ENCODE measurements at places on chromosomes 12 and 14.
A peak's percentile ranks its signal among the peaks of the same experiment; 100 is the strongest.

DNA sequence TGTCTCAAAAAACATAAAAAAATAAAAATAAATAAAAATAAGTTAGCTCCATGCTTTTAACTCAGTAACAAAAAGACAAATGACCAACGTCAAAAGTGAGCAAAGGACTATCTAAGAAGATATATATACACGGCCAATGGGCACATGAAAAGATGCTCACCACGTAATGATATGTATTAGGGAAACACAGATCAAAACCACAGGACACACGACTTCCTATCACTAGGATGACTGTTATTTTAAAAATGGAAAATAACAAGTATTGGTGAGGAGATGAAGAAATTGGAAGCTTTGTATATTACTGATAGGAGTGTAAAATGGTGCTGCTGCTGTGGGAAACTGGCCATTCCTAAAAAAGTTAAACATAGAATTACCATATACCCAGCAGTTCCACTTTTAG lies 20.2 kb upstream of the P2RX7 start:
- DNase-seq: no peak

- DNase-seq: no peak
These were observed 584.1 kb downstream of the LRFN5 start for GRCh38 chr14:42190744-42191143.

DNA sequence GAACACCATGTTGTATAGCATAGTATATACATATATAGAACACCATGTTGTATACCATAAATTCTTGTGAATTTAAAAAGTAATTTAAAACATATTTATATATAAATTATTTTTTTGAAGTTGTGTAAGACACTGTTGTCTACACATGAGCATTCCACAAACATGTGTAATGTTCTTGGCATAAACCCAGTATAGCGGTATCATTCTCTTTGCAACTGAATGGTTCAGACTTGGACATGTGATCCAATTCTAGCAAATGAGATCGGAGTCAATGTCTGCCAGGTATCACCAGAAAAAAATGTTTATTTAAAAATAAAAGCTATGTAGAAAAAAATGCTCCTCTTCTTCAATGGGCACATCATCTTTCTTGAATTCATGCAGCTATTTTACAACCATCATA lies 33.9 kb downstream of the CEP290 start:
- DNase-seq: no peak

- DNase-seq: no peak
These were observed 15.6 kb downstream of the TTC6 start for GRCh38 chr14:37610945-37611523.

DNA sequence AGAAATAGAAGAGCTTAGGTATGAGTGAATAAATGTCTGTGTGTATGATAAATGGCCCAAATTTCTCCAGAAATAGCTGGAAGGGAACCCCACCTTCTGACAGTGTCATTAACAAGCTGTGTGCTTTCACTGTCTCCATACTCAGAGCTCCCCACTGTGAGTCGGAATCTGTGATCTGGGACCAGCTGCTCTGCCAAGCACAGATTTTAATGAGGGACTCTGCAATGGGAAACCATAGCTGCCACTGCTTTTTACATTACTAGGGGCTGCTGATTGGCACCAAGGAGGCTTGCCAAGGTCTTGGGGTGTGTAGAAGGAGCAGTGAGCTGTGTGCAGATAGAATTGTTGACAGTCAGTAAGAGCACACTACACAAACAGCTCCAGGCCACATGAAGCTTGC lies 244.2 kb upstream of the CCDC196 start:
- no peak for DNase-seq

GRCh38 chr12:107377596-107378385 lies 284.4 kb upstream of the CRY1 start:
- DNase-seq: no peak

- DNase-seq: no peak
These were observed 662.6 kb downstream of the LRFN5 start for GRCh38 chr14:42269234-42269633.

DNA sequence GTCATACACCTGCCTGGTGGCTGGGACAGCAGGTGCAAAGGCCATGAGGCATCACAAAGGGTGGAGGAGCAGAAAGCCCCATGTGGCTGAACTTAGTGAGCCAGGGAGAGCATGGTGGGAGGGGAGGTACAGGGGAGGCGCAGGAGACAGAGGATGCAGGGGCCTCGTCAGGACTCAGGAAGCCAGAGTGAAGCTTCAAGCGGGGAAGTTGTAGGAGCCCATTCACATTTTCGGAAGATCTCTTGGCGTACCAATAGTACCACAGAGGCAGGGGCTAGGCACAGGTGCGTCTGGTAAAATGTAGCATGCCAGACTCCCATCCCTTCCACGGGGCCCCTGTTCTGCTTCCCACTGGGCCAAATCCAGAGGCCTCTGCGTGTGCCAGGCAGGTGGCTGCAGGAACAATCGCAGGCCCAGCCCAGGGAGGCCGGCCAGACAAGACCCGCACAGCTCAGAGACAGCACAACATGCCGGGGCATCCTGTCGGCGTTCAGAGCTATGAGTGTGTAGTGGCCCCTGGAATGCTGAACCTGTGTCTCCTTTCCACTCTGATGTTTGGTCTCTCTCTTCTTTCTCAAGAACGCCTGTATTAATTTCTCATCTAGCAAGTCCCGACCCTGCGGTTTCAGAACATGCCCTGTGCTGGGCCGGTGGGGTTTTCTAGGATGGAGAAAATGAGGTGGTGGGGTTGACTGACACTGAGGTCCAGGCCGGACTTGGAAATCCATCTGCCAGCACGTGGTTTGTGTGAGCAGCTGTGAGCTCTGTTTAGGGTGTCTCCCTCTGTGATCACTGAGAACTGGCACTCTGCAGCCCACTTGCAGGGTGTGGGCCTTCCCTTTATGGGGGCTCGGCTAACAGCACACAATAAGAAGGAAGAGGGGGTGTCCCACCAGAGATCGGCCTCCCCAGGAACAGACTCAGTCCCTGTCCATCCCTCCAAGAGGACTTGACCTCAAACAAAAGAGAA lies 5.5 kb upstream of the TMEM132D start:
- DNase-seq: no peak

DNA sequence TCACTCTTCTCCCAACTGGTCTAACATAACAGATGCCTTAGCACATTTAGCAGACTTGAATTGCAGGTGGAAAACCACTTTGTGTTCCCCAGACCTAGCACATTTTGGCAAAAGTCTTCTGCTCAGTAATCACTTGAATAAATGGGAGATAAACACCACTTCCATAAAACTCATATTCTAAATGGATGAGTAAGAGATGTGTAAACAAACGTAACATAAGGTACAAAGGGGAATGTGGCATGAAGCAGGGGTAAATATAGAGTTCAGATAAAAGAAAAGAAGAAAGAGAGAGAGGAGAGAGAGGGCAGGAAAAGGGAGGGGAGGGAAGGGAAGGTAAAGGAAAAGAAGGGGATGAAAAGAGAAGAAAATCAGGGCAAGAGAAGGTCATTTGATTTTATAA lies 17.0 kb upstream of the KERA start:
- no peak for DNase-seq

GRCh38 chr12:93341409-93342049 lies 36.2 kb upstream of the NUDT4 start:
- DNase-seq: peak; percentile 64

DNA sequence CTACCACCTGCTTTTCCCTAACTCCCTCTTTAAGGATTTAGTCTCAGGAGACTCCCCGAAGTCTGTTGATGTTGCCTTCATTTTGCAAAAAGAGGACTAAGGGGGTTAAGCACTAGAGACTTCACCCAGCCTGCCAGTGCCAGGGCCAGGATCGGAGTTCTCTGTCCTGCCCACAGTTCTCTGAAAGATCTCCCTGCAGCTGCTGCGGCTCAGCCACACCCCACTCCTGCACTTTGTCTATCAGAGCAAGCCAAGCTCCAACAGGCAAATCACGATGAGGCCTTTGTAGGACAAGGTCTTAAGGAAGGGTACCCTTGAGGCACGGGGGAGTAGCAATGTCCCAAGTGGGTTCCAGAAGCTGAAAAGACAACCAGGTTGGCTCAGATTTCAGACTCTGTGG lies 148.8 kb upstream of the EGLN3 start:
- DNase-seq: no peak

GRCh38 chr14:99040052-99040451 lies 231.9 kb downstream of the BCL11B start:
- DNase-seq: no peak

GRCh38 chr14:59428581-59429012 lies 36.6 kb downstream of the GPR135 start:
- peak; percentile 77 for DNase-seq

DNA sequence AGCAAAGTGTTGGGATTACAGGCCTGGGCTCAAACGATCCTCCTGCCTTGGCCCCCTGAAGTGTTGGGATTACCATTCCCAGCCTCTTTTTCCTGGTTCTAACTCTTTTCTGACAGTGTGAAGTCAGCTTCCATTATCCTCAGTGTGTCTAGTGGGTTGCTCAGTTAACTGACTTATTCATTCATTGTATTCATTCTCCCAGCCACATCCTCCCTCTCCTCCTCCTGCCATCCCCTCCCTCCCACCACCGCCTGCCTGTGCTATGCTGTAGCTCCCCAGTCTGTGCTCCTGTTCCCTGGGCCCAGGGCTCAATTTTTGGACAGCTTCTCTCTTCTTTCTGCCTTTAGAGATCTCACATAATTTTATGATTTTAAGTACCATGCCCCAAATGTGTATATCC lies 19.4 kb downstream of the ATP6V0A2 start:
- no peak for DNase-seq

GRCh38 chr14:56044196-56044595 lies 74.0 kb upstream of the PELI2 start:
- no peak for DNase-seq

DNA sequence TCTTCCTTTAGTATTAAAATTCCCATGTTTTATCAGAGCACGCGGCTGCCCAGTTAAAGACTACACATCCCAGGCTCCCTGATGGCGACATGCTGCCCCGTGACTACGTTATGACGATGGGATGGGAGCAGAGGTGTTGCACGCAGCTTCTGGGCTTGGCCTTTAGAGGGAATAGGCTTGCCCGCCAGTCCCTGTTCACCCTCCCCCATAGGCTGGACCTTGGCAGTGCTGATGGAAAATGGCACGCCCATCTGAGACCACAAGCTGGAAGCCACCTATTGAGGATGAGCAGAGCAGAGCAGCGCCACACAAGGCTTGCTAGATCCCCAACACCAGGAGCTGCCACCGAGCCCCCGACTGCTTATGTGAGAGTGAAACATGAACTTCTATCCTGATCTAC lies 24.7 kb downstream of the TTC7B start:
- no peak for DNase-seq

DNA sequence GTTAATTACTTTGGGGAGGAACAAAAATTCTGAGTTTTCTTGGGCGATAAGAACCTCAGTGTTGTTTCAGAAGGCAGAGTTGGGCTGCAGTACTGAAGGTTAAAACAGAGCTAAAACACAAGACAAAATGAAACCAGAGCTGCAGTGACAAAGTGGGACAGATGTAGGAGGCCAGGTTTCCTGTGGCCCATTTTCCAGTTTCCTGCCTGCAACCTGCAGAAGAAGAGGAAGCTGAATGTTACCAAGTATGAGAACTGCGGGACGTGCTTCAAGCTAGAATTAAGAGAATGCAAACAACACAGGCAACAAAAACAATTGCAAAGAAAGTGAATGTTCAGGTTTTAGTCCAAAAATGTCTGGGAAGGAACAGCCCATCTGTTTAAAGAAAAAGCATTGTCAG lies 17.8 kb downstream of the ELK3 start:
- no peak for DNase-seq

DNA sequence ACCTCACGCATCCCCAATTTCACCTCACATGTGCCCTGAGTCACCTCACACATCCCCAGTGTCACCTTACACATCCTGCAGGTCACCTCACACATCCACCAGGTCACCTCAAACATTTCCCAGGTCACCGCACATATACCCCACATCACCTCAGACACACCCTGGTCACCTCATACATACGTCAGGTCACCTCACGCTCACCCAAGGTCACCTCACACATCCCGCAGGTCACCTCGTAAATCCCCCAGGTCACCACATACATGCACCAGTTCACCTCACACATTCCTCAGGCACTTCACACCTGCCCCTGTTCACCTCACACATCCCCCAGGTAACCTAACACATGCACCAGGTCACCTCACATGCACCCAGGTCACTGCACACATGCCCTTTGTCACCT lies 864.0 kb downstream of the TMEM121 start:
- no peak for DNase-seq

DNA sequence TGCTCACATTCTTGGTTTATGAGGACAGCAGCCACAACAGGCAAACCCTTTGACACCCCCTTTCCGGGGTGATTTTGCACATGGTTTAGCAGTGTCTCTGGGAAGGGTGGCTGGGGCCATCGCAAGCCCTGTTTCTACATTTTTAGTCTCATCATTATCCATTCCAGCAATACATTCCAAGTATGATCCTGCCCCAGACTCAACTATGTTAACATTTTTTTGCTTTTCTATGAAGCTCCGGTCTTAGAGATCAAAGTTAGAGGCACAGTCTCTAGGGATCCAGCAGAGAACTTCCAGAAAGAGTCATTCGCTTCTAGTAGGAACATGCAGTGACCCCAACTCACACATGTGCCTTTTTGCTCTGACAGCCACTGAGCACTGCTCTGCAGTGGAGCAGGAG lies 130.9 kb downstream of the TBX5 start:
- DNase-seq: no peak

- DNase-seq: no peak
These were observed 117.3 kb downstream of the ERC1 start for GRCh38 chr12:1108276-1108675.

DNA sequence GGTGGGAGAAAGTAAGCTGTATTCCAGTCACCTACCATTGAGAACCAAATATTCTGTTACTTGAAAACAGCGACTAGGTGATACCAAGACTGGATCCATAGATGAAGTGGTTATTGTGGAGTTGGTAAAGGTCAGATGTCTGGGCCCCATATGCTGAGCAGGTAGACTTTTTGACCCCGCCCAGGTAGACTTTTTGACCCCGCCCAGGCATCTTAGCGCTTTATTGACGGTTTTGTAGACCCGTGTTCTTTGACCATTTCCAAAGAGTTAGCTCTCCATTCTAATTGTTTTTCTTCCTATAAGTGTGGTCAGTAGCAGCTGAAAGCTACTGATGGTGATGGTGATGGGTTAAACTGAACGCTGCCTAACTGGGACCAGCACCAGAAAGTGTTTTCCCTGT lies 61.6 kb downstream of the SLC8A3 start:
- DNase-seq: no peak

- DNase-seq: no peak
These were observed 8.1 kb downstream of the LGR5 start for GRCh38 chr12:71447691-71448132.

- DNase-seq: no peak
These were observed 33.3 kb upstream of the FGF6 start for GRCh38 chr12:4478933-4479332.

DNA sequence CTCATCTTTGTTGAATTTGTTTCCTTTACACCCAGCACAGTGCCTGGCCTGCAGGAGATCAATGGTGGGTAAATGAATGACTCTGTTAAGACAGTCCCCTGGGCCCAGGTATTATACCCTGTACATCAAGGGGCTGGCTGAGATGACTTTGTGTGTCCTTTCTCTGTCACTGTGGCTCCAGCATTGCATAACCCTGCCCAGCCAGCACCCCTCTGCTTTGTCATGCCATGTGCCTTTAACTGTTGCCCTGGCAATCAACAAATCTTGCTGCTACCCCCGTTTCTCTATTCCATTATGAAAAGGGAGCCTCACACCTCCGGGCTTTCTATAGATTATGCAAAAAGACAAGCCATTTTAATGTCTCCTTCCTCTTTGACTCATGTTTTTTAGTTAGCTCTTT lies 7.6 kb upstream of the FLVCR2 start:
- no peak for DNase-seq
